ENCODE measurements at places on chromosomes 3 and 15.

DNA sequence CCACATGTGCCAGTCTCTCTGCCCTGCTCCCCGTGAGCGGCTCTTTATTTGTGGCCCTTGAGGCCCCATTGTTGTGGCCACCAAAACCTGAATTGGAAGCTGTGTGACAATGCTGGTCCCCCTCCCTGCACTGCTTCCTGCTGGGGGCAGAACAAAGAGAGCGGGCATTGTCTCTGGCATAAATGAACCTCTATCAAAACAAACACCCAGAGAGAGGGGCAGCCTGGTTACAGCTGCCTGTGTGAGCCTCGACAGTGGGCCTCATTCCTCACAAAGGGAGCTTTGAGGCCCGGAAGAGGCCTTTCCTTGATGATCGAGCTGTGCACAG lies 152.9 kb downstream of the IGF1R start:
- no peak for DNase-seq

GRCh38 chr3:67691926-67692325 lies 37.5 kb upstream of the SUCLG2 start:
- no peak for DNase-seq

GRCh38 chr3:110491413-110491812 lies 580.2 kb upstream of the NECTIN3 start:
- DNase-seq: no peak

DNA sequence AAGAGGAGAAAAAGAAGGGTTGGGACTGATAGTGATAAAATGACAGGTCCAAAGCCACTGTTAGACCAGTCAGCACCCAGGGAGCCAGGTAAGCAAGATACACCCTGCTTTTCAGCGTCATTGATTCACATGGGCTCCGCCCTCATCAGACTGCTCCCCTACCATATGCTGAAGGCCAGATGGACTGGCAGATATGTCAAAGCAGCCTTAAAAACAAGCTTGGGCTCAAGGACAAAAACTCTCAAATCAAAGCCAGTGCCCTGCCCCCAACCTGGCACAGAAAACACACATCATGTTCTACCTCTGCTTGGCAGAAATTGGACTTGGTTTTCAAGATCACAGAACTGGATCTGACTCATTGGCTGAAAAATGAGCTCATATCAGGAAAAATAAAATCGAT lies 33.4 kb downstream of the SH3BP5 start:
- DNase-seq: peak; percentile 80

GRCh38 chr3:157420606-157421130 lies 16.0 kb upstream of the PTX3 start:
- no peak for DNase-seq
